ENCODE measurements at places on chromosomes 16 and 17. TPM values are rescaled to one million over a fixed set of nuclear protein-coding genes. Genes with fewer than 3 reads are reported as not detected.

DNA sequence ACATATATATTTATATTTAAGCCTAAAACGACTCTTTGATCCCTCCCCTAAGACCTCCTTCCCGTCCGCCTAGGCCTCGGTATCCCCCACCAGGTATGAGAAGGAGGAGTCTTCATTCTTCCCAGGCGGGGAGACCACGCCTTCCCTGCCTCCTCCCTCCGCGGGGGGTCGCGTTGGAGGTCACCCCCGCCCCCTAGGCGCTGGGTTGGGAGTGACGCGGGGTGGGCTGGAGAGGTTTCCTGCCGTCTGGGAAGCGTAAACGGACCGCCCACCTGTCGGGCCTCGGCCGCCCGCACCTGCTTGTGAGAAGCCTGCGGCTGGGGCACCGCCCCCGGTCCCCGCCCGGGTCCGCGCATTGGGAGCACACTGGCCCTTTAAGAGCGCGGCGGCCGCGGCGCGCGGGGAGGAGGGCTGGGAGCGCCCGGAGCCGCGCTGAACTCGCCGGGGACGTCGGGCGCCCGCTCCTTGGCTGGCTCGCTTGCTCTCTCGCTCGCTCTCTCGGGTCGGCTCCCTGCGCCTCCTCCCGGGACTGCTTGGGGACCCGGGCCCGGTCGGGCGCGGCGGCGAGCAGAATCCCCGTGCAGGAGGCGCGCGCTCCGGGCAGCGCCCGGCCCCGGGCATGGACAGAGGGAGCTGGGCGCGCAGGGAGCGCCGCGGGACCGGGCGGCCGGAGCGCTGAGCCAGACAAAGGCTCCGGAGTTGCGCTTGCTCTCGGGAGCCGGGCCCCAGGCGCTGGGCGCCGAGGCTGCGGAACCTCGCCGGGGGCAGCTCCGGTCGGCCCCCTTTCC lies at the start of gene MMP15:
Gene MMP15 (plus strand): TSS at position 404 of the 788 bp plus-strand sequence. CDS start 597 bp downstream, outside the sequence.
- peak within 1 kb of the TSS; percentile 75 for H3K4me3 ChIP-seq
- H3K27me3 ChIP-seq = peaks cover 5% of the 10 kb centered on the region
- peak within 1 kb of the TSS; percentile 72 for H3K27ac ChIP-seq
- H3K36me3 ChIP-seq = no peaks in the 10 kb centered on the region

DNA sequence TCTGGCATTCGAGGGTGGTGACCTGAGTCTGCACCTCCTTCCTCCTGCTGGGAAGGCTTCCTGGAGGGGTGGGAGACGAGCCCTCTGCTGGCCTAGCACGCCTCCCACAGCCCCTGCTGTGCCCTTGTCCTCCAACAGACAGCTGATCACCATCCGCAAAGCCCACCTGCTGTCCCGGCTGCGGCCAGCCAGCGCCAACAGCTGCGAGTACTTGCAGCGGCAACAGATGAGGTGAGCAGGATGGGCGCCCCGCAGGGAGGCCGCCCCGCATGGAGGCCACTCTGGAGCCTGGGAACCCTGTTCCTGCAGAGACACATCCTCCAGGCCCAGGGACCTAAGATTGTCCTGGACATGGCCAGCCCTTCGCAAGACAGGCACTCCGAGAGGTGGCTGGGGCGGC lies 21.6 kb downstream of the UBALD1 start:
- H3K4me1 ChIP-seq = no peaks in the 10 kb centered on the region
- no peak overlapping the region for H3K4me3 ChIP-seq
- H3K27ac ChIP-seq = no peak overlapping the region
- DNase-seq = no peak
- no peaks in the 10 kb centered on the region for H3K36me3 ChIP-seq

DNA sequence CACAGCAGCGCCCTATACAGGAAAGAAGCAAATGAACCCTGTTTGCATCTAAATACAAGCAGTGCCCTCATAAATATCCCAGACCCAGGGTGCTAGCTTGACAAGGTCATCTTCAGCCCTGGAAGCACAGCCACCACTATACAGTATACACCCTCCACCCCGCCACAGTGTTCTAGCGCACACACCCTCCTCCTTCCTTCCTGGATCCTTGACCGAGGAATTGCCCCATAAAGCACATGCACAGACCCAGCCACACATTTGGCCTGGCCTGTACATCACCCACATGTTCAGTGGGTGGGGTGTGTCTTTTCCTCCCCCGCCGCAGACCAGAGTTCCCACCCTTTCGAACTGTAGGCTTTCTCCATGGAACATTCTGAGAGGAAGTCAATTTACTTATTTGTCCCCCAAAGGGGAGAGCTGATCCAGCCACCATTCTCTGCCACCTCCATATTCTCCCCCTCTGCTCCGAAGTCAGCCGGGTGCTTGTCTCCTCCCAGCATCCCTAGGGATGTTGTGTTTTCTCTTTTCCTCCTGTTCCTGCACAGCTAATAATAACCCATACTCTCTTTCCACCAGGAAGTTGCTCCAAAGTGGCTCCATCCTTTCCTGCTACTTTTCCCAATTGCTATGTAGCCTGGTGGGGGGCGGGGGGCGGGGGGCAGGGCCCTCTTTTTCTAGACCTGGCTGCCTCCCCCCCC lies 6.6 kb downstream of the ABI3 start:
- peaks cover 71% of the 10 kb centered on the region for H3K36me3 ChIP-seq
- H3K27me3 ChIP-seq = no peaks in the 10 kb centered on the region
- peak overlapping the region; percentile 83 for H3K27ac ChIP-seq
- DNase-seq = no peak

DNA sequence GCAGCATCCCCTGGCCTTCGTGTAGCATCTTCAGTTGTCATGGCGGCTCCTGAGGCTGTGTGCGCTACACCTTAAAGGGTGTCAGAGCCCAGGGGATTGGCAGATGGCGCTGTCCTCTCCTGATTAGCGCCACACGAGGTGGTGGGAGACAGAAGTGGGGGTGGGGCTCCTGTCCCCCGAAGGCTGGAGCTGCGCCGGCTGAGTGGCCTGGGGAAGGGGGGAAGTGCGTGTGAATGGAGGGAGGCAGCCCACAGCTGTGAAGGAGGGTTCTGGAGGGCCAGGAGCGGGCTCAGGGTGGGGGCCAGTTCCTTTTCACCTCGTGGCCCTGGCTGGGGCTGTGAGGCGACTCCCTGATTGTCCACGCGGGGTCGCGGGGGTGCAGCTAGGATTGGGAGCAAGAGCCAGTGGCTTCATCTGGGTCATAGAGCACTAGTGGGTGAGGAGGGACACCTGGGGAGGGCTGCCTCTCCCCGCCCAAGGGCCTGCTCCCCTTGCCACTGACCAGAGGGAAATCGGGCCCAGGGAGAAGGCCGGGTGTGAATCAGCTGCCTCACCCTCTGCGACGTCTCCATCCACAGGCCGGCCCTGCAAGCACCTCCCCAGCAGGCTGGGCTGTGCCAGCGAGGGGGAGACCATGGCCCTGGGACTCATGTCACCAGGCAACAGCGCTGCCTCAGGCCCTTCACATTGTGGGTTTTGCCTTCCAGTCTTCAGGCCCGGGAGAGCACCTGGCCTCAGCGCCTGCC lies 14.1 kb downstream of the BAHCC1 start:
- peaks cover 34% of the 10 kb centered on the region for H3K27me3 ChIP-seq
- peaks cover 19% of the 10 kb centered on the region for H3K4me1 ChIP-seq
- H3K27ac ChIP-seq = no peak overlapping the region
- H3K4me3 ChIP-seq = no peak overlapping the region
- H3K36me3 ChIP-seq = no peaks in the 10 kb centered on the region

DNA sequence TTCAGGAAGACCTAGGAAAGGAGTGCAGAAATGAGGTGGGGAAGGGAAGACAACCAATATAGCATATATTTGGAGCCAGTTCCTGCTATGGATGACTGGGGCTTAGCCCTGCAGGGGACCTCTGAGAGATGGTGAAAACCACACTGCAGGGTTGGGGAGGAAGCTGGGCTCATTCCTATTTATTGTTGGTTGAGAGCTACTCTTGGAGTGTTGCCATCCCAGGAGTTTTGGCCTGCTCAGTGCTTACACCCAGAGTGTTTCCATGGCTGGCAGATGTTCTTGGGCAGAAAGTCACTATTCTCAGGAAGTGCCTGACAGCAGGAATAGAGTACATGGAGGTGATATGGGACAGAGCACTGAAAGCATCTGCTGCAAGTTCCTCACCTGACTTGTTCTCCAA lies 145.8 kb downstream of the SPACA3 start:
- H3K27me3 ChIP-seq = peaks cover 9% of the 10 kb centered on the region
- no peak overlapping the region for H3K27ac ChIP-seq
- DNase-seq = no peak
- no peaks in the 10 kb centered on the region for H3K36me3 ChIP-seq
- H3K4me3 ChIP-seq = no peak overlapping the region

DNA sequence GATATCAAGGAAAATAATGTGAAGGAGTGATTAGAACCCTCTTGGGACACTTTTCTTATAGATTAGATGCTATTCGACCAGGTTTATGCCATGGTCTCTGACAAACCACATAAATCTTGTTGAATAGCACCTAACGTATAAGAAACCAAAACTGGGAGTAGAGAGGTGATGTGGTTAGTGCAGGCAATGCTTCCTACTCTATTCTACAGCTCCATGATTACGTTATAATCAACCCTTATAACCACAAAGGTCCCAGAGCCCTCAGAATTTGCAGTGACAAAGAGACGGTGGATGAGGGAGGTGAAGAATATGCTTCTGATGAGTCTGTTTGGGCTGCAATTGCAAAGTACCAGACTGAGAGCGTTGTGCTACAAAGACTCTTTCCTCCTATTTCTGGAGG lies 78.4 kb downstream of the ARHGAP44 start:
- no peaks in the 10 kb centered on the region for H3K36me3 ChIP-seq
- H3K4me3 ChIP-seq = no peak overlapping the region
- DNase-seq = no peak
- no peaks in the 10 kb centered on the region for H3K27me3 ChIP-seq
- no peaks in the 10 kb centered on the region for H3K4me1 ChIP-seq

DNA sequence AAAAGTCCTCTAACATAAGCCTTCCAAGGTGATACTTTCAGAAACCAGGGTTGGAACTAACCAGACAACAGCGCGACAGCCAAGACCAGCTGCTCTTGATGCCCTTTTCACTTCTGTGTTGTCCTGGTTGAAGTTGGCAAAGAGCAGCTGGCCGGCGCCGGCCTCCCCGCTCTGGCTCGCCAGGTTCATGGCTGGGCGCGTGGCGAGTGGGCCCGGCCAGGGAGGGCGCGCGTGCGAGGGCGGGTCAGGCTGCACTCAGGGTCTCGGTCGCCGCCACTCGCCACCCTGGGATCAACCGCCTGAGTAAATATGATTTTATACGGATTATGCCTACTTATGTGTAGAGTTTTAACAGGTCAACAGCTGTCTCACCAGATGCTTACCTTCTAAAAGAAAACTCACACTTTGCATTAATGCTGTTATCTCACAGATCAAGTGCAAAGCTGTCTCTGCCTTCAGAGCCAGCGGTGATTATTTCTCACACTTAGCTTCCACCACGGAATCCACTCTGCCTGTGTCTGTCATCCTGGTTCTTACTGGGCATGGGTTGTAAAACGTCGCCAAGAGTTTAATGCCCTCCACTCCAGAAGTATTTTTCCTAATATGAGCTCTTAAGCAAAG lies 13.5 kb downstream of the KCTD2 start:
- peaks cover 17% of the 10 kb centered on the region for H3K4me1 ChIP-seq

- H3K27me3 ChIP-seq = no peaks in the 10 kb centered on the region
- H3K27ac ChIP-seq = no peak overlapping the region
- no peaks in the 10 kb centered on the region for H3K36me3 ChIP-seq
- H3K4me1 ChIP-seq = no peaks in the 10 kb centered on the region
Measured at GRCh38 chr16:81866820-81867440, 87.8 kb downstream of the PLCG2 start.

- H3K4me3 ChIP-seq = no peak overlapping the region
- no peak overlapping the region for H3K27ac ChIP-seq
- no peaks in the 10 kb centered on the region for H3K4me1 ChIP-seq
- no peaks in the 10 kb centered on the region for H3K36me3 ChIP-seq
- no peak for DNase-seq
- H3K27me3 ChIP-seq = peaks cover 14% of the 10 kb centered on the region
Measured at GRCh38 chr16:21208446-21209230, 2.7 kb downstream of the ZP2 start.

- no peak overlapping the region for H3K27ac ChIP-seq
- no peak for DNase-seq
- H3K4me1 ChIP-seq = no peaks in the 10 kb centered on the region
- peaks cover 51% of the 10 kb centered on the region for H3K36me3 ChIP-seq
- no peak overlapping the region for H3K4me3 ChIP-seq
- no peaks in the 10 kb centered on the region for H3K27me3 ChIP-seq
Measured at GRCh38 chr17:30249460-30249859, 14.0 kb upstream of the SLC6A4 start.

The IRX5 gene
- total RNA-seq = 0.14 TPM

The SLC12A3 gene
- total RNA-seq = not detected

The NLRC3 gene
- total RNA-seq = 17.9 TPM
